ENCODE measurements at places on chromosomes 7 and 10.

GRCh38 chr10:106424981-106425380 is 739.5 kb downstream of the SORCS1 start:
- DNase-seq: no peak

DNA sequence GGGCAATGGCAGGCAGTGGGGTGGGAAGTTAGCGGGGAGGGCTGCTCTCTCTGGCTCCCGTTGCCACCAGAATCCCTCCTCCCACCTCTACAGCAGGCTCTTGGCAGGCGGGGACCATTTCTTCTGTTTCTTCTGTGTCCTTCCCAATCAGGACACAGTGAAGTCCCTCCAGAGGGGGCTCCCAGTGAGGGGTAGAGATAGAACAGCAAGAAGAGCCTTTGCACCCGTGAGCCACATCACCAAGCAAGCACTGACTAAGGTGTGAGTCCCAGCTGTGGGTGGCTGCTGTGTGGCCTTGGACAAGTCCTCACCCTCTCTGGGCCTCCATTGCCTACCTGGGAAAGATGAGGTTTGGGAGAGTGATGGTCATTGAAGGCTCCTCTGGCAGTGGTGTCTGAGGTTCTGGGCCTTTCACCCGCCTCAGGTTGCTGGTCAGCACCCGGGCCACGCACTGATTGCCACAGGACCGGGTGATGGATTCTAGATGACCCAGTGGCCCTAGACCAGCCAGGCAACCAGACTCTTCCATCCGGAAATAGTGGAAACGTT is 26.0 kb upstream of the PCBD1 start:
- no peak for DNase-seq

GRCh38 chr10:8060010-8060703 is 5.7 kb downstream of the GATA3 start:
- DNase-seq: peak; percentile 71

- no peak for DNase-seq
These were observed 50.5 kb upstream of the COL13A1 start for GRCh38 chr10:69751214-69751613.

DNA sequence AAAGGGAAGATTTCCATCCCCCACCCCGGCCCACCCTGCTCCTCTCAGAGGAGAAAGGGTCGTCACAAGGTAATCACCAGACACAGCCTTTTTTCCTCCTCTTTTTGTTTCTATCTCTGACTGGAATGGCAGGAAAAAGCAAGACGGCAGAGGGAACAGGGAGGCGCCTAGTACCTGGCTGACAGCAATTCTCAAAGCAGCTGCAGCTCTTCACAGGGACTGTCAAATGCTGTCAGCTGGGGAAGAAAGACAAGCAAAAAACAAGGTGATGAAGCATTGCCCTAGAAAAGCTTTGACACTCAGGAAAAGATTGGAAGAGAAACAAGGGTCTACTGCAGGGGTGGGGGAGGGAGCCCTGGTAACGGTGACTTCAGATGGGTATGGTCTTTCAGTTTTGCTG is 52.7 kb downstream of the GNA12 start:
- no peak for DNase-seq

GRCh38 chr10:44373341-44373995 is 11.4 kb downstream of the CXCL12 start:
- no peak for DNase-seq

GRCh38 chr7:4861227-4861626 is 603 bp downstream of the PAPOLB start:
- no peak for DNase-seq

- no peak for DNase-seq
These were observed 89.1 kb downstream of the CDK6 start for GRCh38 chr7:92747041-92747835.

GRCh38 chr7:27150568-27151340 is 1.6 kb downstream of the HOXA3 start:
- DNase-seq: peak; percentile 68

DNA sequence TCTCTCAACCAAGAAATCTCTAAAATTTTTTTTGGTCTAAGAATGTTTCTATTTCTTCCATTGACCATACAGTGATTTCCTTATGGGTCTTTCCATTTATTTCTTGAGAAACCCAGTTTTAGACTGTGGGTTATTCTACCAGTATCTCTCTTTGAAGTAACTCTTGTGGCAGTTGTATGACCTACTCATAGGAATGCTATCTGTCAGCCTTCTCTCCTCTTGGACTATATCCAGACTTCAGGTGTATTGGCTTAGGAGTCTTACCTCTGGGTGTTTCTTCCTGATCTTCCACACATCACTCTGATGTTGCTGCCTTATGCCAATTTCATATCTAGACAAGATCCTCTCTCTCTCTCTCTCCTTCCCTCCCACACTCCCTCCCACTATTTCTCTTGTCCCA is 178.1 kb downstream of the BMPER start:
- no peak for DNase-seq

GRCh38 chr7:101538596-101539459 is 90.3 kb downstream of the MYL10 start:
- peak; percentile 53 for DNase-seq

- DNase-seq: peak; percentile 25
These were observed 844.9 kb upstream of the PHF14 start for GRCh38 chr7:10128748-10129147.

- DNase-seq: no peak
These were observed 310.9 kb upstream of the NRG3 start for GRCh38 chr10:81564143-81564542.

GRCh38 chr7:42198974-42199668 is 37.9 kb downstream of the GLI3 start:
- no peak for DNase-seq

GRCh38 chr10:130739016-130739756 is 572.3 kb downstream of the TCERG1L start:
- no peak for DNase-seq

DNA sequence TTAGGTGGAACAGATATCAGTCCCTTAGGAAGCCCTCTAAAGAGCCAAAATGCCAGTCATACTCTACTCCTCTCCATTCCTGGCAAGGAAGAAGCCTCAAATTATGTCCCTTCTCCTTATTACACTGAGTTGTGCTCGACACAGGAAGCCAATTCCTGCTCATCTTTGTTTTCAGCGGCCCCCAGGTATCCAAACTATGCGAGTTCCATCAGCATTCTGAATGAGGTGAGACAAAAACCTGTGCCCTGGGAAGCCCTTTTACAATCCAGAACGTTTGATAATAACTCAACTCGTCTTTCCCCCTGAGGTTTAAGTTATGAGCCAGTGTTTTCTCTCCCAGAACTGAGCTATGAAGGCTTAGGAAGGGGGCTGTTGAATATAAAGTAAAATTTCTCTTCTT is 580.5 kb downstream of the NXPH1 start:
- no peak for DNase-seq

GRCh38 chr7:37669818-37670217 is 13.7 kb upstream of the GPR141 start:
- peak; percentile 22 for DNase-seq

DNA sequence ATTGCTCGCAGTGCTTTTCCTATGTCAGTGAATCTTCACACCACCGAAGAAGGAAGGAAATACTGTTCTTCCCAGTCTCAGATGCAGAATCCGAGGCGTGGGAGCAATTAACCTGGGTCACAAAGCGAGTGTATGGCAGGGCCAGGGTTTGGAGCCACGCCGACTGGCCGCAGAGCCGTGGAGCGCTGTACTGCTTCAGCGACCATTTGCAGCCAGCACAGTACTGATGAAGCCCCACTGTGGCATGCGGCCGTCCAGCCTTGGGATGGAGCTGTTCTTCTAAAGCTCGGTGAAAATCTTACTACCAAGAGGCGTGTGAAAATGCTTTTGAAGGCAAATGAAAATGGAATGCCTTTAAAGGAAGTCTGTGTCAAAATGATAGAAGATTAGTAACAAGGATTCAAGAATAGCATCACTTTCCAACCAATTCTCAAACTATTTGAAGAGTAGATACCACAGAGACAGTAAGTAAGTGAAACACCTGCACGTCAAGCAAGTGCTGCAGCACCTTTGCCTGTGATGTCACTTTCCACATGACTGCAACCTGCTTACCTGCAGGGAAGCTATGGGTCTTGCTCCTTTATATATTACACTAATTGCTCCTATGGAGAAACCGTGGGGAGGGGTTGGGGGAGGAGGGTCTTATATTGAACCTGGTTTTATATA is 4.9 kb downstream of the PPP2R2D start:
- no peak for DNase-seq

- DNase-seq: no peak
These were observed 337.1 kb upstream of the FOXK1 start for GRCh38 chr7:4345004-4345403.

DNA sequence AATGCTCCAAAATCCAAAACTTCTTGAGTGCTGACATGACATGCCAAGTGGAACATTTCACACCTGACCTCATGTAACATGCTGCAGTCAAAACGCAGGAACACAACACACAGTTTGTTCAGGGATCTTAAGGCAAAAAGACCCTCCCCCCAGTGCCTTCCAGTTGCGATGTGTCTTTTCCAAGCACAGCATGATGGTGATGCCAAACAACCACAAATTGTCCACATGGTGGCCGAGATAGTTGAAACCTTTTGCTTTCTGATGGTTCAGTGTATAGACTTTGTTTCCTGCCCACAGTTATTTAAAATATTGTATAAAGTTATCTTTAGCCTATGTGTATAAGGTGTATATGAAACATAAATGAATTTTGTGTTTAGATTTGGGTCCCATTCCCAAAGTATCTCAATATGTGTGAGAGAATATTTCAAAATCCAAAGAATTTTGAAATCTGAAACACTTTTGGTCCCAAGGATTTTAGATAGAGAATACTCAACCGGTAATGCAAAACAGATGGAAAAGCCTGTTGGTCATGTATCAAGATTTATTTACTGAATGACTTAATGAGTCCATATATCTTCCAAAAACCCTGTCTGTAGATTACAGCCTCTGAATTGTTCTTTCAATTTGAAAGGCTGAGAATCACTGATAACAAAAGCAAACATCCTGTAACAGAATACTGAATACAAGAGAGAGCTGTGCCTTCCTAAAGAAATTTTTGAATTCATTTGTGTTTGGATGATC is 93.4 kb upstream of the OIT3 start:
- no peak for DNase-seq

DNA sequence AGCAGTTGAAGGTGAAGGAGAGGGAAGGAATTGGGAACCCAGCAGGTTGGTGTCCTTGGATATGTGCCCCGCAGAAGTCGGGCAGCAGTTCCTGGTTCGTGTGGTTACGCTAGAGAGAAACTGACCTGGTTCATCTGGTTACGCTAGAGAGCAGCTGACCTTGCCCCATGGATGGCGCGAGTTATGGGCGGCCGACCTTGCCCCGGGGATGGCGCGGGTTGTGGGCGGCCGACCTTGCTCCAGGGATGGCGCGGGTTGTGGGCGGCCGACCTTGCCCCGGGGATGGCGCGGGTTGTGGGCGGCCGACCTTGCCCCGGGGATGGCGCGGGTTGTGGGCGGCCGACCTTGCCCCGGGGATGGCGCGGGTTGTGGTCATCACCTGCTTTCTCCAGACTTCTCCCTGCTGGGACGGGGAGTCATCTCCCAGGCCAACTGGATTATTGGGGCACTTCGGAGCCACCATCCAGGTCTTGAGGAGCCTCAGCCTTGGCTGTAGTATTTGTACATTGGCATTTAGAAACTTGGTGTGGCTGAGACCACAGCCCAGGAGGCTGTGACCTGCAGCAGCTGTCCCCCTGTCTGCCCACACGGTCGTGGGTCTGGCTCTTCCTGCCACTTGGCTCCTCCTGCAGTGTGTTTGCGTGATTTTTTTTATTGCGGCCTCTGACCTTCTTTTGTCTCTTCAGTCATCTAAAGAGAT is 6.1 kb downstream of the GET4 start:
- no peak for DNase-seq
